ENCODE measurements at places on chromosomes 6 and 20.

- no peak for DNase-seq
Measured at GRCh38 chr6:424741-425417, 33.3 kb downstream of the IRF4 start.

DNA sequence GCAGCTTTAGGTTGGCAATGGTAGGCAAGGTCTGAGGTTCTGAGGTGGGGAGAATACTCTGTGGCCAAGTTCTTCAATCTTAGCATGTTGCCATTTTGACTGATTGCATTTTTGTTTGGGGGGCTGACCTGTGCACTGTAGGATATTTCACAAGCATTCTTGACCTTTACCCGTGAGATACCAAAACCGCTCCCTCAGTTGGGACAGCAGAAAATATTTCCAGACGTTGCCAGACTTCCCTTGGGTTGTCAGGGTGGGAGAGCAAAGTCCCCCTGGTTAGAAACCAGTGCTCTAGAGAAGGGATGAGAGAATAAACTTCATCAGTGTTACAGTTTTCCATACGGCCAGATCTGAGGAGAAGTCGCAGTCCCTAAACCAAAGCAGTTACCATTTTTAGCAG is 279.6 kb downstream of the TFAP2B start:
- no peak for DNase-seq

- DNase-seq = no peak
Measured at GRCh38 chr6:73968221-73968757, 272.3 kb downstream of the CD109 start.

DNA sequence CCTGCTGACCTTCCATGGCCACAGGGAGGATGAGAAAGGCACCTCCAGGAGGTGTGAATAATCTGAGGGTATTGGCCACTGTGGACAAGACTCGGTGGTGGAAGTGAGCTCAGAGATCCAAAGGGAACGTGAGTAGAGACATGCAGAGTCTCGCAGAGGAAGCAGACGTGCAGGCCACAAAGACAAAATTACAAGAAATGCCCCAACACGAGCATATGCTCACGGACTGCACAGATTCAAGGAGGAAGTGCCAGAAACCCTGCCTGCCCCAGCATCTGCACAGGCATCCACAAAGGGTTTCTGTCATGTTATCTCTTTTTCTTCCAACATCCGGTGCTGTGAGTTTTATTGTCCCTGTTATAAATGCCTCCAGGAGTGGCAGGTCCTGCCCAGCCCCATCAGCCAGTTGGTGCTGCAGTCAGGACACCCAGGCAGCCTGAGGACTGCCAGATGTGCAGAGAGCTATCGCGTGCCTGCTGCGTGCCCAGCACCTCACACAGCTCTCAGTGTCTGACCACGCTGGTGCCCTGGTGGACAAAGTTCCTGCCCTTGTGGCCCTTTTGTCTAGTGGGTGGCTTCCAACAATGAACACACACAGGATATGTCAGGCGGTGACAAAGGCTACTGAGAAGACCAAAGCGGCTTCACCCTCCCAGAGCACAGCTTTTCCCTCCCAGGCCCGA is 34.0 kb upstream of the FANCE start:
- DNase-seq = no peak

GRCh38 chr6:19714434-19715166 is 122.6 kb upstream of the ID4 start:
- DNase-seq = no peak

- DNase-seq = no peak
Measured at GRCh38 chr20:63026582-63027165, 19.9 kb upstream of the BHLHE23 start.

DNA sequence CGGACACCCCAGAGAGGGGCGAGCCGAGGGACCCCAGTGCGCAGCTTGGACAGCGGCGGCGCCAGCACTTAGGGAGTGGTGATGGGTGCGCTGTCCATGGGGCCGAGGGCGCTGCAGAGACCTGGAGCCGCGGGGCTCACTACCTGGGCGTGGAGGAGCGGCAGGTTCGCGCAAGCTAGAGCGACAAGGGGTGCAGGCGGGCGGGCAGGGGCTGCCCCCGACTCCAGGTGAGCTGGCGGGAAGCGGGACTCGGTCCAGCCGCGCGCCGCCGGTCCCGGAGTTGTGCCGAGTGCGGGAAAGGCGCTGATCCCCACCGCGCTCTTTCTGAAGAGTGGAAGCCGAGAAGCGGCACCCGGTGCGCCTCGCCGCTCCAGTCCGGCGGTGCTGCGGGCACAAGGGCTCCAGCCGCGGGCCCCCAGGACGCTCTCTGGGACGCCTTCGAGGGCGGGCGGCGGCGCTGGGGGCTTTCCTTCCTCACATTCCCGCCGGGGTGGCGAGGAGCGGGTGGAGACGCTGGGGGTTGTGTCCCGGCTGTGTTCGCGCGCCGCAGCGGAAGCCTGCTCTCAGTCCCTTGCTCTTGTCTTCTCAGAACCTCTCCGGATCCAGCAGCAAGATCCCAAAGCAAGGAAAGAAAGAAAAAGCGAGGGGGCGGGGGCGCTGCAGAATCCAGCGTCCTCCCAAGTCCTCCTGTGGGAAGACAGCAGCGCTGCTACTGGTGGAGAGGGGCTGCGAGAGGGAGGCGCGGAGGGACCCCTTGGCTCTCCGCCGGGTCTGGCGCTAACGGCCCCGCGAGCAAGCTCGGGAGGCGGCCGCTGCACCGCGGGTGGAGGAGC is at the start of gene B3GAT2:
Gene B3GAT2, minus strand, starts transcription at position 610 of the 833 bp plus-strand sequence. CDS start 631 bp downstream, outside the sequence.
- no peak for DNase-seq

GRCh38 chr20:16803965-16804792 is 56.0 kb downstream of the OTOR start:
- DNase-seq = no peak

GRCh38 chr6:153947808-153948447 is 91.1 kb upstream of the OPRM1 start:
- peak; percentile 39 for DNase-seq

GRCh38 chr6:98929498-98930060 is 18.2 kb downstream of the FBXL4 start:
- no peak for DNase-seq

DNA sequence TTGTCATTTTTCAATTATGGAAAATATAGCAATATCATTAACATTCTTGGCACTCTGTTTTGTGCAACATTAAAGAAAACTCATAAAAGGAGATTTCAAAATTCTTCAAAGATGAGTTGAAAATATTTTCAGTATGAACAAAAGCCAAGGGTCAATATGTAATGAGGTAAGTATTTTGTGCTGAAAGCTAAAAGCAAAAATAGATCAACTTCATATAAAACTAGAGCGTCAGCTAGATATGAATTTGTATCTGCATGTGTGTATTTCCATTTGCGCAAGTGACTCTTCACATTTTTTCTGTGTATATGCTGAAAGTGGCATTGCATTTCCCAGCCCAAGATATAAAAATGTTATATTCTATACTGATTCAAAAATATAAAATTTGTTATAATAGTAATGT is 492.1 kb upstream of the EYS start:
- no peak for DNase-seq

- no peak for DNase-seq
Measured at GRCh38 chr6:33980176-33981175, 165.4 kb downstream of the GRM4 start.

DNA sequence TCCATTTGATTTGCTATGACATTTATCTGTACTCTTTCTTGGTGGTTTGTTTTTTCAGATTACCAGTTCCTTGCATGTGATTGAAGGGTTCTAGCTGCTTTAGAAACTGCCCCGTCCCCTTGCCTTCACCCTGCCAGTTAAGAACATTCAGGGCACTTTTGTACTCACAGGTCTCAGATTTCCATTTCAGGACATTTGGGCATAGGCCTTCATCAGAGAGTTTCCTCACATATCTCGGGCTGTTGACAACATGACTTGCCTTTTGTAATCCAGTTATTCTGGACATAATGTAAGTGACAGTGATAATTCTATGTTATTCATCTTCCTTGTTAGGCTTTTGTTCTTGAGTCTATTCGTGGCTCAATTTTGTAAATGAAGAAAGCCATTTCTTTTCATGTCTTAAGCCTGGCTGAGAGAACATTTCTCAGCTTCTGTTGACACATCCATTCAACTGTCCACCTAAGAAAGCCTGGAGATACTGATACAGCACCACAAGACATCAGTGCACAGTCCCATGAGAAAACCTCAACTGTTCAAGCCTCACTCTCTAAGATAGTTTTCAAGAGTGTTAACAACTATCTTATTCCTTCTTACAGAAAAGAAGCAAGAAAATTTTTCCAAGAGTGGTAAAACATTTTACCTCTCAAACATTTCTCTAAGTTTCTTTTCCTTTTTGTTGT is 209.3 kb upstream of the SGK1 start:
- no peak for DNase-seq

DNA sequence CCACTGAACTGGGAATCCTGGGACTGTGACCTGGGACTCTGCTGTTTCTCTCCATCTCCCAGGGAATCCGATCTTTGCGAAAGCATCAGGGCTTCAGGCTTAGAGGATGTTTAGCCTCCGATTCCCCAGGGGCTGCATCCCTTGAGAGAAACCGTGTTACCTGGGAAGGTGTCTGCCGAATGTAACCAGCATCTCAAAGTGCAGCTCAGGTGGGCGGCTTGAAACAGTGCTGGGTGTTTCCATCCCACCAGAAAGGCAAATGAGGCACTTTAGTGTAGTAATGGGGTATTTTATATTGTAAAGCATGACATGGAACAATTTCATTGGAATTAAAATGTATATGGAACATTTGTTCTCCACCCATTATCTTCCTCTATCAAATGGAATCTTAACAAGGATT is 15.2 kb downstream of the CDH4 start:
- no peak for DNase-seq

DNA sequence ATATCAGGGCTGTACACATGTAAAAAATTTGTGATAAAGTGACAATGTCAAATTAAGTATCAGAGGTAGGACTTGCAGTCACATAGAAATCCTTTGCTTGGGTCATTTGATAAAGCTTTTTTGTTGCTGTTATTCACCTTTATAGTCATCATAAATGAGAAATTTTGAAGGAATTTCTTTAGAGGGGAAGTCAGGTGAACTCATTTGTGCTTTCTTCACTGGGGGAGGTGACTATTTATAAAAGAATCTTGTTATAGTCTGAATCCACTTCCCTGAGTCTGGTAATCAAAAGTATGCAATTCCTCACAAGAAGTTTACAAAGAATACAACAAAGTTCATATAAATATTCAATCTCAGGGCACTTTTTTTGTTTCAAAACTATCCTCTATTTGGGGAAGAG is 47.7 kb downstream of the FRK start:
- DNase-seq = no peak

DNA sequence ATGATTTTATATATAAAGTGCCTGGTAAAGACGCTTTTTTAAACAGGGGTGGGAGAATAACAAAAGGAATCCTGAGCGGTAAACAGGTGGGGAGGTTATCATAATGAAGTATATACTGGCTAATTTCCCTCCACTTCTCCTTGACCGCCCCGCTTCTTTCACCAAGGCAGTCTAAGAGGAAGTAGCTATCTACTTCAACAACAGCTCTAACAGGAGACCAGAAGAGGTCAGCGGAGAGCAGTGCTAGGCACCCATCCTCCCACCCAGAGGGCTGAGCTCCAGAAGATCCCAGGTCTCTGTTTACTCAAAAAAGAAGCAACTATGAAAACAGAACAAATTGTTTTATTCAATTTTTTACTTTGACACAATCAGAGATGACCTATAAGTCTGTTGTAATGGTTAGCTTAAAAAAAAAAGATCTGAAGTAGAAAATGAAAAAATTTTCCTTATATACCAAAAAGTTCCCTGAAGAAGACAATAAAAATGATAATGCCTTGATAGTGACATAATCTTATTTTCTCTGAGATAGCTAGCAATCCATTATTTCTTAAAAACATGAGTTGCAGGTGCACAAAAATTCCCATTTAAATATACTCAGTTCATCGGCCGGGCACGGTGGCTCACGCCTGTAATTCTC is 141.1 kb downstream of the PDSS2 start:
- peak; percentile 42 for DNase-seq

DNA sequence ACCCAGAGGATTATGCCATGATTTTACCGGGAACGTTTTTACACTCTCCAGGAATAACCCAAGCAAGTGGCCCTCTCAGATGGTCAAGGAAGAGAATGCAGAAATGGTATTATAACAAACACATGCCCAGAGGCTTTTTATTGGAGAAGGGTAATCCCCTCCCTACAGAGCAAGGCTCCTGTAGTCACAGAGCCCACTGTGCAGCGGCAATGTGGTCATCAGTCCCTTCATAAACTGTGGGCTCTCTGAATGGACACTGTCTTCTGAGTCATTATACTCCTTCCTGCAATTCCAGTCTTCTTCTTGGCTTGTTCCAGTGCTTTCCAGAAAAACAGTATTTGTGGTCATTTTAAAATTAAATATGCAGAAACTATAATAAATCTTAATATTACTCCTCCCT is 74.7 kb downstream of the LAMA4 start:
- no peak for DNase-seq

GRCh38 chr6:137097057-137097456 is 52.3 kb upstream of the IL20RA start:
- DNase-seq = no peak

- DNase-seq = peak; percentile 95
Measured at GRCh38 chr20:401682-402495, 6.2 kb upstream of the RBCK1 start.

GRCh38 chr6:90293319-90293953 is 3.2 kb downstream of the BACH2 start:
- DNase-seq = no peak

GRCh38 chr20:24933266-24933908 is 15.7 kb upstream of the CST7 start:
- DNase-seq = no peak

- DNase-seq = no peak
Measured at GRCh38 chr6:154343473-154344308, 12.9 kb downstream of the IPCEF1 start.

GRCh38 chr6:96509281-96509680 is 12.3 kb upstream of the UFL1 start:
- DNase-seq = no peak

- DNase-seq = no peak
Measured at GRCh38 chr6:100336876-100337275, 127.8 kb downstream of the SIM1 start.

DNA sequence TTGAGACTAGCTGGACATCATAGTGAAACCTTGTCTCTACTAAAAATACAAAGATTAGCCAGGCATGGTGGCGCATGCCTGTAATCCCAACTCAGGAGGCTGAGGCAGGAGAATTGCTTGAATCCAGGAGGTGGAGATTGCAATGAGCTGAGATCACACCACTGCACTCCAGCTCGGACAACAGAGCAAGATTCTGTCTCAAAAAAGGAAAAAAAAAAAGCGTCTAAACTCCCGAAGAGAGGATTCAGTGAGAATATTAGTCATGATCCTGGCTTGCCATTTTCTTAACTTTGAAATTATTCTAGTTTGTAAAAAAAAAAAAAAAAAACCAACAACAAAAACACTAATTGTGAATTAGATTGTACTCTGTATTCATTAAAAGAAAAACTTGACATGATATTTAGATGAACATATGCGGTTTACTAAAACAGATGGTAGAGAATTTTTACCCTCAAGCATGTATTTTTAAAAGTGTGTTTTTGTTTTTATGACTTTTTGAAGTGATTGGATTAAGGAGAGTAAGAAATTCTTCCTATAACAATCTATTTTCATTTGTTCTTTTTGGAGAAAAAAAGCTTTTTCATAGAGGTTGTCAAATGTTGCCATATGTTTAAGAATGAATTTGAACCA is 80.7 kb downstream of the UST start:
- no peak for DNase-seq

Measured in Panc1 (cell line).